Activated CD4-positive, alpha-beta T cell treated with anti-CD3 and anti-CD28 coated beads for 48 hours (primary cell): ENCODE measurements at places on chromosomes 11 and 22.

DNA sequence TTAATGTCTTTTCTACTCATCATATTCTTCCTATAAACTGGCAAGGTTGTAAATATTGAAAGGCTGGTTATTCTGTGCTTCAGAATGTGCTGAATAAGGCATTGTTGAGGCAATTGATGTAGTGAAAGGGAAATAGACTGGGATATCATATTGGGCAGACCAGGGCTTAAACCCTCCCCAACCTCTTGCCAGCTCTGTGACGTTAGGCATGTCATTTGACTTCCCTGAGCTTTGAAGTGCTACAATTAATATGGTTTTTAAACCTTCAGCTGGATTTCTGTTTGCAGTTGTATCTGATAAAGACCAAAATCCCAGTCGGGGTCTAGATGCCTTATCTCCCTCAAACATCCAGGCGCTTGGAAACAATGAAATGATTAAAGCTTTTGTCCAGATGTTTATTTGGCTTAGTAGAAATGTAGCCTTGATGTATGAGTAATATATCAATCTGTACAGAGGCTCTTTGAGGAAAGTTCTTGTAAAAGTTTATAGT is 208.1 kb downstream of the DBX1 start:
- DNase-seq = no peak

DNA sequence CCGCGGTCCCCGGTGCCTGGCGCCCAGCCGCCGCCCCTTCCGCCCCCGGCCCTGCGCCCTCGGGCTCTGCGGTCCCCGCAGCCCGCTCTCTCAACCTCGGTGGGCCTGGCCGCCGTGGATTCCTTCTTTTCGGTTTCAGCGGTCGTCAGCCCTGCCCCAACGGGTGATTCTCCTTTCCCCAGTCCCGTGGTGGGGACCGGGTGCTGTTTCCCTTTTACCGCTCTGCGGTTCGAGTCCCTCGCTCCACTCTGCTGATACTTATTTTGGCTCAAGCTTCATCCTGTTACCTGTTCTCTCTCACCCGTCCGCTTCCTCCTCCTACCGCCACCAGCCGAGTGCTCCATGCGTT is 494 bp downstream of the ZDHHC5 start:
- DNase-seq = peak; percentile 55

GRCh38 chr22:45867118-45867905 is 109.7 kb downstream of the WNT7B start:
- DNase-seq = no peak

DNA sequence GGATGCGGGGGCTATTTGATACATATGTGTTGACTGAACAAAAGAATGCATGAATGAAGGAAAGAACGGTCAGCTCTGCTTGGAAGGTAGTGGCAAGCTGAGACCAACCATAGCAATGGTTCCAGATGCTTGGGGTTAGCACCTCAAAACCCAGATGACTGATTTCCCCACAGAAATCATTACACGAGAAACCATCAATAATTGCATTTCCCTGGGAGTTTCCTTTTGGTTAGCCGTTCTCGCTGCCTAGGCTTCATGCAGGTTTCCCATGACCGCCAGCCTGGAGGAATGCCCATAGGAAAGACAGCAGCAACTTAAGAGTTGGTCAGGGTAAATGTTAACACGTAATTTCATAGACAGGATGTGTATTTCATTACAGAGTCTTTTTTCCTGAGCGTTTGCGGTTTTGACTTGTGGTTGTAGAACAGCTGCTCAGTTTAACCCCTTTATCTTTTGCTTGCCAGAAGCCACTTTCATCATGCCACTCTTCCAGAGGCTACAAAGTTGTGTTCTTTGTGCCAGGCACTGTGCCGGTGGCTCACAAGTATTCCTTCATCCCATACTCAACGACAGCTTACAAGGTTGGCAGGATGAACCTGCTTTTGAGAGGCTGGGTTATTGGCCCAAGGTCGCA is 2.8 kb downstream of the IL17RA start:
- peak; percentile 41 for DNase-seq

DNA sequence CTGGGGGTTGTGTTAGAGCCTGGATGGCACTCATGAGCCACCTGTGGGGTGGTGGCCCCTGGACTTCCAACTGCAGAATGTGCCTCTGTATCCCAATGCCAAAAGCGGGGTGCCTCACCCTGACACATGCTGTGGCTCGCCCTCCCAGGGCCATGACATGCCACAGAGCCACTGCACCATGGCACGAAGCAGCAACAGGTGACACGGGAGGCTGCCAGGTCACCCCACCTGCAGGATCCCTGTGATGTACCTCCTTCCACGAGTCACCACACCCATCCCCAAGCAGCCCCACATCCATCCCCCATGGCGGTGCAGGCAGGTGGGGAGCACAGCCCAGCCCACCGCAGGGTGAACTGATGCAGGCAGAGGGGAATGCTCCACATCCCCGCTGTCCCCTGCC is 14.8 kb downstream of the NECTIN1 start:
- DNase-seq = no peak

DNA sequence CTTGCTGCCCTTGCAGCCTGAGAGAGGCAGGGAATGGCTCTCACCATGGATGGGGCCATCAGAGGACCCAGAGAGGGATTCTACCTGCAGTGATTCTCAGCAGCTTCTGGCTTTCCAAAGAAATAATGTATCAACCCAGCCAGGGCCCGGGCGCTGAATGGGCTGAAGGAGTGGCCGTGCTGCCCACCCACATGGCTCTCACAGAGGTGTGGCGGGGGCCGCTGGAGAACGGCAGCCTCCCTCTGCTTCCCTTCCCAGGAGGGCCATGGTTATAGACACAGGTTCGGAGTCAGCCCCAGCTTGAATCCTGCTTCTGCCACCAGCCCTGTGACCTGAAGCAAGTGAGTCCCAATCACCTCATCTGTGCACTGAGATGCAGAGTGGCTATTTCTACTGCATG is 82.7 kb downstream of the THAP12 start:
- no peak for DNase-seq

DNA sequence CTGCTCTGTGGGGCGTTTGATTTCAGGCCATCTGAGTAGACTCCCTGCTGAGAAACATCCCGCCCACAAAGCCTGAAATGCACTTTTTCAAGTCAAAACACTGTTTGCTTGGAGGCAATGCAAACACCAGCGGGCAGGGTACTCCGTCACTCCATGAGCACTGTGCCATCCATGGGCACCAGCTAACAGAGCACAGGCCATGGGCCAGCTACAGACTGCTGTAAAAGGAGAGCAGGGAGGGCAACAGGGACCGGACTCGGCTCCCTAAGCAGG is 16.6 kb upstream of the EFCAB6 start:
- no peak for DNase-seq

DNA sequence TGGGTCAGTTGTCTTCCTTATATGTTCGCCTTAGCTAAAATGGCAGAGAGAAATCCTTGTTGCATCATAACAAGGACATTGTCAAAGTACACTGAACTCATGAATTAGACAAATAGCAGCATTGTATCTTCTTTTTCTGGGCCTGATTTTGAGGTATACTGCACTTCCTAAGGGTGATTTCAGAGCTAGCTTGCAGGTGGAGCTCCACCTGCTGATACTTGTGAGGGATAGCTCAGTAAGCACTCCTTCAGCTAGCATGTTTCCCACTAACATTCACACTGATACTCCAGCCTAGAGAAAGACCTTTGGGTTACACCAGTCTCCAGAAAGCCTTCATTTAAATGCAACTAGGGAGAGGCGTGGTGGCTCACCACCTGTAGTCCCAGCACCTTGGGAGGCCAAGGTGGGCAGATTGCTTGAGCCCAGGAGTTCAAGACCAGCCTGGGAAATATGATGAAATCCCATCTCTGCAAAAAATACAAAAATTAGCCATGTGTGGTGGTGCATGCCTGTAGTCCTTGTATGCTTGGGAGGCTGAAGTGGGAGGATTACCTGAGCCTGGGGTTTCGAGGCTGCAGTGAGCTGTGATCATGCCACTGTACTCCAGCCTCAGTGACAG is 29.8 kb downstream of the JAM3 start:
- DNase-seq = no peak

DNA sequence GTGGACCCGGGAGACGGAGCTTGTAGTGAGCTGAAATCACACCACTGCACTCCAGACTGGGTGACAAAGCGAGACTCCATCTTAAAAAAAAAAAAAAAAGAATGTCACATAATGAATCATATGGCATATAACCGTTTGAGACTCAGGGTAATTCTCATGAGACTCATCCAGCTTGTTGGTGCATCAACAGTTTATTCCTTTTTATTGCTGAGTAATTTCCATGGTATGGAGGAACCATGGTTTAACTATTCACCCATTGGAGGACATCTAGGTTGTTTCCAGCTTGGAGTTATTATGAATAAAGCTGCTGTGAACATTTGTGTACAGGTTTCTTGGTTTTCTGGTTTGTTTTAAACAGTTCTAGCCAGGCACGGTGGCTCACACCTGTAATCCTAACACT is 25.3 kb downstream of the PPARA start:
- no peak for DNase-seq

- DNase-seq = no peak
These were observed 20.7 kb downstream of the ADAMTS15 start for GRCh38 chr11:130469181-130469580.

- no peak for DNase-seq
These were observed 565.4 kb downstream of the ETS1 start for GRCh38 chr11:128022007-128022368.

- DNase-seq = no peak
These were observed 100.6 kb upstream of the HSD17B12 start for GRCh38 chr11:43579919-43580276.

GRCh38 chr11:113261709-113262475 is 52.5 kb upstream of the TTC12 start:
- no peak for DNase-seq

- no peak for DNase-seq
These were observed 530 bp downstream of the USP35 start for GRCh38 chr11:78189174-78189724.
